ENCODE measurements at places on chromosomes 6 and 20.

GRCh38 chr6:9463311-9463710 lies 951.6 kb downstream of the TFAP2A start:
- no peak for DNase-seq

DNA sequence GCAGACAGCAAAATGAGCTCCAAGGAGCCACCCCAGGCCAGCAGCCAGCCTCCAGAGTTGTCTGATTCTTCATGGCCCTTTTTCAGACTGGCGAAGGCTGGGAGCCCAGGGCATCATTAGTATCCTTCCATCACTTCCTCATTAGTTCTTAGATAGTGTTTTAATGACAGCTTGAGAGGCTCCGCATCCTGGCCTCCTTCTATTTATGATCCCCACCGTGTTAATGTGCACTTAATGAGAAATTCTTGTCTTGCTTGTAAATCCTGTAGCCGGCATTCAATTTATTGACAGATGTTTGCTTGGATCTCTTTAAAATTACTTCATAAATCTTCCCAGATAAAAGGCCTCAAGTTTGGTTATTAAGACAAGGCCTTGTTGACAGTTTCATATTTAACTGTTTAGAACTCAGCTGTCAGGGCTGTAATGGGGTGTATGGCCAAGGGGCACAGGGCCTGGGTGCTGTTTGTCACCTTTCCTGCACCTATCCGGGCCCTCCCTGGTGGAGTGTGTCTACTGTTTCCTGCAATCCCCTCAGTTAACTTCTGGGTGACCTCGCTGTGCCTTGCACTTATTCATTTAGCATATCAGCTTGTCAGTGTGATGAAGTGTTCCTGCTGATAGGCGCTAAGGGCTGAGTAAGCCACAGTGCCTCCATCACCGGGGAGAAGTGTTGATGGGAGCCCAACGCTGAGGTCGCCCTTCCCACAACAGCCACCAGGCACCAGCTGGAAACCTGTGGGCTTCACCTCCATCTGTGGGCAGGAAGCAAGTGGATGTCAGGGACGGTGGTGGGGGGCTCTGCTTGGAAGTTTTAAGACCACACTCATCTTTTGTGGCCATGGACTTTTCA lies 169.3 kb downstream of the TSHZ2 start:
- DNase-seq: peak; percentile 18

- no peak for DNase-seq
These were observed 81.8 kb downstream of the SGK1 start for GRCh38 chr6:134235937-134236751.

- peak; percentile 29 for DNase-seq
These were observed 38.5 kb downstream of the RBM38 start for GRCh38 chr20:57429580-57430200.

GRCh38 chr6:169381988-169382387 lies 128.3 kb upstream of the THBS2 start:
- no peak for DNase-seq

DNA sequence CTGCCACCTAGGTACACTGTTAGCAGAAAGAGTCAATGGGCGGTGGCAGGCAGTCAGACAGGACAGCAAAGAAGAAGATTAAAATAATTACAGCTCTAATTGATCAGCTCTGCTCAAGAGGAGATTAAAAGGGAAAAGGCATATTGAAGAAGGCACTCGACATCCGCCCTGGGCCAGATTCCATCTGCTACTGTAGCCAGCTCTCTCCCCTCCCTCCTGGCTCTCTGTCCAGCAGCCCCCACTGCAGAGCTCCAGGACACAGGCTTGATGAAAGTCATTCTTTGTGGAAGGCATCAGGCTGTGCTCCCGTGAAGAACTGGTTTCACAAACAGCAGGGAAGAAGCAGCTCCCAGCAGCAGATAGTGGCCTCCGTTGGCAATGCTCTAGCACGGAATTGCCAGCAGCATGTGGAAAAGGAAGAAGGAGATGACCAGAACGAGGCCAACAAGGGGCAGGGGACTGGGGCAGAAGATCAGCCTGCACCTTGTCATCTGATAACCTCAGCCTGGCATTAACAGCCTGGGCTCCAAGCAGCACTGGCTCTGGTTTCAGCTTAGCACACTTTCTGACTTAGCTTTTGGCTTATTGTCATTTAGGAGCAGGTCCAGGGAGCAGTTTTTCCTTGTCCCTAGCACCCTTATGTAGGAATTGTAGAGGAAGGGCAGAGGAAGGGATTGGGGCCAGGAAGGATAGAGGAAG lies 465.9 kb downstream of the KIF16B start:
- no peak for DNase-seq

- DNase-seq: no peak
These were observed 111.2 kb downstream of the CDK19 start for GRCh38 chr6:110703906-110704594.

DNA sequence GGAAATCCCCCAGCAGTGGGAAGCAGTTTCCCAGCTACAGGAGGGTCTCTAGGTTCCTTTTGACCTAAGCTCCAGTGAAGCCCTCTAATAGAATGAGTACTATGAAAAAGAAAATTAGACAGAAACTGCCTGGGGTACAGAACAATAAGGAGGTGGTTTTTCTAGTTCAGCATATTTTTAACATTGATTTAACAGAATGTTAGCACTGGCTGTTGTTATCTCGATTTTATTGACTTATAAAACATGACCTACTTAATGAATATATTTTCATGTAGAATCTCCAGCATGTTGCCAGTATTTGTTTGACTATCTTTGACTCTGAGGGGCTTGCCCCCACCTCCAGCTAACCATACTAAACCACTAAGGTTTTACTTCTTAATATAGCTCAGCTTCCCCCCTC lies 19.6 kb downstream of the SCGN start:
- DNase-seq: no peak

DNA sequence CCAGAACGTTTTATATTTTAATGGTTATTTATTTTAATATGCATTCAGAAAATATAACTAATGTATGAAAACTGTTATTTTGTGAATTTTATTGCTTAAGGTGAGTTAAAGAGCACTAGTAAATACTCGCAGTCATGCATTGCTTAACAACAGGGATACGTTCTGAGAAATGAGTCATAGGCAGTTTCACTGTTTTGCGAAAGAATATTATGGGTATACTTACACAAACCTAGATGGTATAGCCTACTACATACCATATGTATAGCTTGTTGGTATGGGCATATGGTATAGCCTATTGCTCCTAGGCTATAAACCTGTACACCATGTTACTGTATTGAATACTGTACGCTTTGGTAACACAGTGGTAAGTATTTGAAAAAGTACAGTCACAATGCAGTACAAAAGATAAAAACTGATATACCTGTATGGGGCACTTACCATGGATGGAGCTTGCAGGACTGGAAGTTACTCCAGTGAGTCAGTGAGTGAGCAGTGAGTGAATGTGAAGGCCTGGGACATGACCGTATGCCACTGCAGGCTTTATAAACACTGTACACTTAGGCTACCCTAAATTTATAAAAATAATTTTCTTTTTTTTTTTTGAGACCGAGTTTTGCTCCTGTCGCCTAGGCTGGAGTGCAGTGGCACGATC lies 38.5 kb downstream of the ARFGEF2 start:
- no peak for DNase-seq

GRCh38 chr6:39341937-39342336 lies 19.4 kb upstream of the KCNK16 start:
- no peak for DNase-seq

DNA sequence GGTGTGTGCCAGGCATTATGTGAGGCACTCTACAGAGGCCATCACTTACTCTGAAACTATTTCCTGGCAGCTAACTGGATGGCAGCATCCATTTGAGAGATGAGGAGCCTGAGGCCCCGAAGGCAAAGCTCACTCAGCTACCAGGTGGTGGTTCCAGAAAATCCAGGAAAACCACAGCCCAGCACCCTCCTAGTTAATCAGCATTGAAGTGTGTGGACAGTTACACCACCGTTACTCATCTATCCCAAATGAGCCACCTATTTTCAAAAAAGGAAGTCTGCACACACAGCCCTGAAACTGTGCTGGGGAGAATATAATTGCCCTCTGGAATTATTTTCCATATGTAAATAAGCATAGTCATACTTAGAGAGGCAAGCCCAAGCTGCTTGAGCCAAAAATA lies 67.4 kb downstream of the CNBD2 start:
- DNase-seq: no peak

DNA sequence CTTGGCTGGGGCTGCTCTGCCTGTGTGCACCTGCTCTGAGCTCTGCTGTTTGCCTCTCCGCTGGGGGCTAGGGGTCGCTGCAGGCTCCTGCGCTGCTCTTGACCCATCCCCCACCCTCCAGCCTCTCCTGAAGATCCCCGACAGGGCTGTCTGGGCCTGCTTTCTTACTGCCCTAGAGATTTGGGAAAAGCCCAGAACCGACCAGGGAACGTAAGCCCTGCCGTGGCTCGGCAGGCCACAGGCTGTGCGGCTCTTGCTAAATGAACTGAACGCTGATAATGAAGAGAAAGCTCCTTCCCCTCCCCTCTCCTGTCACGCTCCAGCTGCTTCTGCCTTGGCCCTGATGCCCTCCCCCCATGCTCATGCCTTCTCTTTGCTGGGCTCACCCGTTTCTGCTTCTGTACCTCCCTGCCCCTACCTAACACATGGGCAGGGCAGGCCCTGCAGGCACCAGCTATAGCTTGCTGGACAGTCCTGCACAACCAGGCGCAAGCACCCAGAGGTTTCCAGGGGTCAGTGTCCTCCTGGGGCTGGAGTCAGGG lies 32.0 kb upstream of the PCMTD2 start:
- DNase-seq: no peak

DNA sequence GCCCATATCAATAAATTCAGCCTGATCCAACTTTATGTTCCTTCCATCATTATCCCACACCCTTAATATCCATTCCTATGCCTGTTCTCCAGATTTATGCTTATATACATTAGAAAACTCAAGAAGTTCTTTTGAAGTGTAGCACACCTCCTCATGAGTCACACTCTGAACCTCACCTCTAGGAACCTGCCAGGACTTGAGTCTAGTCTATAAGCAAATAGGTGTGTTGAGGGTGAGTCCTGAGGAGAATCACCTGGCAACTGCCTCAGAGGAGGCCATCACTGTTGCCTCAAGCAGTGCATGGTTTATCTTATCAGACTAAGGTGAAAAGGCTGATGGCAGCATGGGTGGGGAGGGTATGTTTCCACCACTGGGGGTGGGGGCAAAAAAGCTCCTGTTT lies 496.7 kb downstream of the C6orf118 start:
- DNase-seq: no peak

DNA sequence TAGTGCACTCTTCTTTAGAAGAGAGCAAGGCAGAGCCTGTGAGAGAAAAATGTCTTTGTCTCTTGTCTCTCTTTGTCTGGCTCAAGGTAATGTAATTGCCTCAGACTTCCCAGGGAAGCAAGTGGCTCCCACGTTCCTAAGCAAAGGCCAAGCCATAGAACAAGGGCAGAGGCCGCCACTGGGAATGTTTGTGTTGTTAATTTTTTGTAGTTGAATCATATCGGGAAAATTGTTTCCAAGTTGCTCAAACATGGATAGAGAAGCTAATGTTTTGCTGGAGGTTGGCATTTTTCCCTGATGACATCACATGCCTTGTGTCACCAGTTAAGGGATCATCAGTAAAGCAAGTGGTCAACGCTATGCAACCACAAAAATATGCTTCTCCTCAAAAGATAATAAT lies 211.5 kb upstream of the FOXA2 start:
- DNase-seq: no peak

- no peak for DNase-seq
These were observed 12.1 kb upstream of the CHRNA4 start for GRCh38 chr20:63372971-63373885.

GRCh38 chr6:113744861-113745260 lies 112.3 kb upstream of the MARCKS start:
- no peak for DNase-seq
